ENCODE measurements at places on chromosomes 12 and 14.
A peak's percentile ranks its signal among the peaks of the same experiment; 100 is the strongest.

- DNase-seq, result no peak
Observed at GRCh38 chr12:55862286-55862685, 19.6 kb upstream of the MMP19 start.

- DNase-seq, result no peak
Observed at GRCh38 chr12:84911271-84912197, 1.1 kb downstream of the SLC6A15 start.

DNA sequence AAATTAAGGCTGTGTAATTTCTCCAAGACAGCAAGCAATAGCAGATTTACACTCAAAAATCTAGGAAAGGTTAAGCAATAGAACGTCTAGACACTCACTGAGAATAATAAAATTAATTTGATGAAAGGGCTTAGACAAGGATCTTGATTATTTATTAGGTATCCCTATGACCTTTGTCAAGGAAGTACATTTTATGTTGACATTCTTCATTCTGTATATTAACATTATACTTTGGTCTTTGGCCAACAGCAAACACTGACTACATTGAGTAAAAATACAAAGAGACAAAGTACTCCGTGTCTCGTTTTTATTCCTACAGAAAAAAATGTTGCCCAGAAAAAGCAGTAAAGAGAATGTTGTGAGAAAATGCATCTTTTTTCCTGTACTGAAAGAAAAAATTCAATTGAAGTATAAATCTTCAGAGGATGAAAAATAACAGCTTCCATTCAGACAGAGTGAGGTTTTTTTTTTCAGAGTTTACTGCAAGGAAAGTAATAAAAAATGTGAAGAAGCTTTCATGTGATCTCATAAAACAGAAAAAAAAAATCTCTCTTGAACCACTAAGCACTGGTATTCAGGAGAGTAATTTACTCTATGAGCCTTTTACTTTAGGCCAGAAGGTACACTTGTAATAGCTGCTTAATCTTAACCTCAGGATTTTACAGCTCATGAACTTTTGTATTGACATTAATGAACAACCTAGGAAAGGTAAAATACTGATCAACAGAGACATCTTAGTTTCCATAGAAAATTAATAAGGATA is 605.0 kb downstream of the FSCB start:
- DNase-seq, result peak; percentile 70

DNA sequence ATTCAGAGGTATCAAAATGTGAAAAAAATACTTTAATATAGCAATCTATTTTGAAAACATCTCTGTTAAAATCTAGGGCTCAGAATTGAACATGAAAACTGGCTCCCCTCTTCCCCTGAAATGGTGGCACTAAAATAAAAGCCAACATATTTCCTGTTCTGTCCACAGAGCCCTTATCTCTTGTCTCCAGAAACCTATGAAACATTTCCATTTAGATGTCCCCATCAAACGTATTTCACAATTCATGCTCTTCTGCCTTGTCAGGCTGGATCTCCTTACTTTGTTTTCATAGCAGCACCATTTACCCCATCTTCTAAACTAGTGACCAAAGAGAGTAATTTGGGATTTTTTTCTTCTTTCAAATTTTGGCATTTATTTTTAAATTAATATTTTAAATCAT is 42.4 kb downstream of the PDE3A start:
- no peak for DNase-seq

All from DMS79 (cell line).